ENCODE measurements at places on chromosomes 12 and 14.
A peak's percentile ranks its signal among the peaks of the same experiment; 100 is the strongest.

GRCh38 chr12:53657041-53657440 lies 18.8 kb downstream of the ATP5MC2 start:
- no peak for DNase-seq

DNA sequence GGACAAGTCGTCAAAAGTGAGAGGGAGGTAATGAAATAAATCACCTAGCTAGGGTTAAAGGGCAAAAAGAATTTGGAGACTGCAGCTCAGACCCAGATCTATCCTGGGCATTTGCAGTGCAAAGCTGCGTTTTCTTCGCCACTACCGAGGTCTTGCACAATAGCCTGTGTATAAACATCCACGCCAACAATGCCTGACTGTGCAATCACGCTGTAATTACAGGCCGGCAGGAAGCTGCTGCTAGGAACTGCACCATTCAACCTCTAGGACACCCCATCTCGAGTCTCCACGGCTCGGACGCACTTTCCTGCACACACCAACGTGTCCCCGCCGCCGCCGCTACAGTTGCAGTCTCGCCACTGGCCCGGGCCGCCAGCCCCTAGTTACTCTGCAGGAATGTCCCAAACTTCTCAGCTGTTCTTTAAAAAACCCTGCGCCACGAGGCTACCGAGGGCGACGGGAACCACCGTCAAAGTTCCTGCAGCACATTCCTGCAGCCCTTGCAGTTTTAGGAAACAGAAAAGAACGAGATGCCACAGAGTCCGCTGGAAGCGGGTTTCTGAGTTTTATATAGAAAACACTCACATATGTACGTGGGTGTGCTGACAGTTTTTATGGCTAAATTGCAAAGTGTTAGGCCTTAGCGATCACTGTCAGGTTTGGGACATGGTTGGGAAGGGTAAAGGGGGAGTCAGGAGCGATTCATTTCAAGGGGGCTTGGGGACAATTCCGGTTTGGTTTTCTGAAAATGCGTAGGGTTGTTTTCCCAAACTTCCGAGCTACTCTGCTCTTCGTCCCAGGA lies 65.6 kb upstream of the PTGR2 start:
- peak; percentile 47 for DNase-seq

GRCh38 chr12:118986050-118986449 lies 4.7 kb downstream of the SRRM4 start:
- DNase-seq = no peak

GRCh38 chr12:85468356-85469157 lies 188.5 kb downstream of the ALX1 start:
- no peak for DNase-seq

- DNase-seq = peak; percentile 7
These were observed 1.3 kb upstream of the RASSF3 start for GRCh38 chr12:64608901-64609535.

DNA sequence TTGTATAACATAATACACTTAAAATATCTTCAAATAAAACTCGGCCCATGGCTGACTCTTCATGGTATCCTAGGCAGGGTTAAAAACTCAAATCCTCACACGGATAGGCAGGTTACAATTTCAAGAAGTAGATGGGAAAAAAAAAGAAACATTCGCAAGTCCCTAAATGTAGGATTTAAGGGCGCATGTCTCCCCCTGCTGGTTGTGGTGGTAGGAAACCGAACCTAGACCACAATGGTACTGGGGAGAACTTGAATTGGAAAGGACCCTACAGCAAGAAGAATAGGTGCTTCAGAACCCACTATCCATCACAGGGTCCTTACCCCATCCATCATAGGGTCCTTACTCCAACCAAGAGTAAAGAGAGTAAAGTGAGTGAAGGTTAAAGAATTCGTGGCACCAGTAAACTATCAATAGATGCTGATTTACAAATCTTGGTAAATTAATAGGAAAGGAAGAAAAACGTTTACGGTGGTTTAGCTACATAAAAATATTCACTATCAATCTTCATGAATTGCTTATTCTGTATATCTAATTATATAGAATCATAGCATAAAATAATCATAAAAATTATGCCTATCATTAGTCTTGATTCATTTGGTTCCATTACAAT lies 3.3 kb upstream of the CIPC start:
- DNase-seq = peak; percentile 49

- no peak for DNase-seq
These were observed 184.4 kb upstream of the SLC38A2 start for GRCh38 chr12:46556819-46557524.

DNA sequence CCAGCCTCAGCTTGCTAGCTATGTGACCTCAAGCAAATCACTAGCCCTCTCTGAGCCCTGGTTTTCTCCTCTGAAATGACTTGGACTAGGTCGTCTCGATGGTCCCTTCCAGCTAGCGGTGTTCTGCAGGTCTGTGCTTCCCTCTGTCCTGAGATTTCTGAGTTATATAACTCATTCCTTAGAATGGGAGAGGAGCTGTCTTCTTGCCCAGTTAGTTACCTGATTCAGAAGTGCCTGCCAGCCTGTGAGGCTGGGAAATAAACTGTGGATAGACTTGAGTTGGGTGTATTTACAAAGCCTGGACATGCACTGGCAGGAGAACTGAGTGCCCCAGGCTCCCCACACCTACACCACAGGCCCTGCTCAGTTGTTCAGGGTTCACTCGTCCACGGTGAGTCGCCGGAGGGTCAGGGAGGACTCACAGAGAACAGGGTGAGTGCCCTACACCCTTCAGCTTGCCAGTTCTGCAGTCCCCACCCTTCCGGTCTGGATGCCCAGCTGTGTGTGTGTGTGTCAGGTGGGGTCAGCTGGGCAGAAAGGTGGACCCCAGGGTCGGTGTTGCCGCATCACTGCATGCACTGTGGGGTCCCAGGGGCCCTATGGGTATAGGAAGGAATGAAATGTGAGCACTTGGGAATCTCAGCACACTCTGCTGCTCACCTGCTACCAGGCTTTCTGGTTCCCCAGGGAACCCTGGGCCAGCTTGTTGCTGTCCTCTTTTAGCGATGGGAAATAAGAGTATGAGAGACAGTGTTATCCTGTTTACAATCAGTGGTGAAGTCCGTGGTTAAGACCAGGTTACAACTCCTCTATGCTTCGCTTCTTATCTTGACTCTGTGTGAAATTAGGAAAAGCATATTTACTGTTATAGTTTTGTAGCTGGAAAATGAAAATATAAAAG lies 348.2 kb downstream of the DPF3 start:
- DNase-seq = no peak

DNA sequence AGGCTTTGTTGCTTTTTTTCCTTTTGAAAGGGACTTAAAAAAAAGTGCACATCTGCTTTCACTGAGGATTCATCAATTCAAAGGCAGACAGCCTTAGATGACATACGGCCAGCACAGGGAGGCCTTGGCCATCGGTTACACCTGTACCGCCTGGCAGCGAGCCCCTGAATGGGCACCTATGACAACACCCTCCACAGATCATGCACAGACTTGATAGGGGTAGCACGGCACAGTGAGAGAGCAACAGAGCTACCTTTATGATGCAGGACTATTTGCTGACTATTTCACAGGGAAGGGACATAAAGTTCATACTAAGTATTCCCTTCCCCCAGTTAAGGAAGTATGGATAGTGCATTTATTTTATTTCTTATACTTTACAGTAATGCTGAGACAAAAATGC lies 137.9 kb upstream of the ARID2 start:
- DNase-seq = no peak

DNA sequence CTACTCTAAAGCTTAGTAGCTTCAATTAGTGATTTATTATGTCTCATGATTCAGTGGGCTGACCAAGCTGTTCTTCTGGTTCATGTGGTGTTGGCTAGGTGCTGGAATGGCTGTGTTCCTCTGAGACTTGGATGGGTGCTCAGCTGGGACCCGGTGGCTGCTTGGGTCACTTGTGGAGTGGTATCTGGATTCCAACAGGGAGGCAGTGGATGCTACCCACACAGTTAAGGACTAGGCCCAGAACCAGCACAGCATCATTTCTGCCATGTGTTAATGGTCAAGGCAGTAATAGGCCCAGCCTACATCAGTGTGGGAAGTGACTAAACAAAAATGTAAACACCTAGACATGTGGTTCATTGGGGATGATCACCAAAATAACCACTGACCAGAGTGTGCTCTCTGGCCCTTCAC lies 72.2 kb downstream of the FGD4 start:
- no peak for DNase-seq

DNA sequence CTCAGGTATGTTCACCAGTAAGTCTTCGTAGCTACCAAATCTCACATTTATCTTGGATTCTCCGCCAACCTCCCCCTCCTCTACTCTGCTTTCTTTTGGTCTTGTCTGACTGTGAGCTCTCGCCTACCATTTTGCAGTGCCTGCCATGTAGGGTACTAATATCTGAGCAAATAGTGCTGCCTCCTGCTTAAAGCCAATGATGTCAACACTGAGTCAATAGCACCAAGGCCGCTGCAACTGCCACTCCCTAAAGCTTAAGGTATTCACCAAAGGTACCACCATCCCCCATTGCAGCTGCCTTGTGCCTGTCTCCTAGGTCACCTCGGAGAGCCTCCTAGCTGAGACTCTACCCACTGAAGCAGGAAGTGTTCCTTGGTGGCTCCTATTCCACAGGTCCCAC lies 114.8 kb upstream of the FUT8 start:
- DNase-seq = no peak

- DNase-seq = no peak
These were observed 11.5 kb downstream of the MYO1H start for GRCh38 chr12:109359131-109359690.

GRCh38 chr14:73753887-73754795 lies 40.0 kb upstream of the PNMA1 start:
- no peak for DNase-seq

DNA sequence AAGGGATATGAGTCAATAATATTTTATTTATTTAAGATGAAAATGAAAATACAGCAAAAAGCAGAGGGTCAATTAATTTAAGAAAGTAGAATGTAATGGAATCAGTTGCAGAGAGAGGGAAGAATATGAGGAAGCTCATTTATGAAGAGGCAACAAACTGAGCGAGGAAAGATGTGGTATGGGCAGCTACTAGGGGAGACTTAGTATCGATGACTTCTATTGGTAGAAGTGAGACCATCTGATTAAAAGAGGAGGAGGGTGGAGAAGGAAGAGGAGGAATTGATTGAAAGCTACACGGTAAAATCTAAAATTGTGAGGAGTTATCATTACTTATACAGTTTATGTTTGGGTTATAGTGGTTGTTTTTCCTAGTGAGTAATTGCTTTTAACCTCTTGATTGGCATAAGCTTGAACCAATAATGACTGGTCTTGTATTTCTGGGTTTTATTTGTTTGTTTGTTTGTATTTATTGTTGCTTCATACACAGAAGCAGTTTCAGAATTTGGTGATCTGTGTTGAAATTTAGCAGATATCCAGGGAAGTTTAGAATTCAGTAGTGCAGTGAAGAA lies 121.0 kb downstream of the LRRIQ1 start:
- DNase-seq = no peak

- DNase-seq = no peak
These were observed 5.6 kb downstream of the TNFRSF1A start for GRCh38 chr12:6336079-6336888.

GRCh38 chr14:72254937-72255472 lies 322.8 kb downstream of the RGS6 start:
- no peak for DNase-seq

DNA sequence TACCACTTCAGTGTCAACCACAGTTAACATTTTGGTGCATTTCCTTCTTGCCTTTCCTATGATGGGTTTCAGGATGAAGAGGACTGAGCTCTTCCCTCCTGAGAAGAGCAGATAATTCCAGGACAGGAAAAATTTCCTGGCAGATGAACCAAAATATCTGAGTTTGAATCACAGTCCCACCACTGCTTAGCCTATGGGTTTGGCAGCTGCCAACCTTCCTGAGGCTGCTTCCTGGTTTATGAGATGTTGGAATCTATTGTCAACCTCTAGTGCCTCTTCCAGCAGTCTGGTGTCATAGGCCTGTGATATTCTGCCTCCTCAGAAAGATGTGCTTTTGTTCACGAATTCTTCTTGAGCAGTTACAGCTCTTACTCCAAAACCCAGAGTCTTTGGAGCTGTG lies 197.4 kb upstream of the FRMD6 start:
- no peak for DNase-seq

GRCh38 chr12:57549909-57550640 lies at the start of gene KIF5A:
Gene KIF5A (plus strand): TSS chr12:57550044. CDS start chr12:57550272, 228 bp downstream.
- DNase-seq = peak; percentile 38

Data from activated T-helper 1 cell treated with Interleukin-2 at 50 U/mL for 16 hours (primary cell).